H7 (cell line): ENCODE measurements at places on chromosomes 6 and 20. TPM values are rescaled to one million over a fixed set of nuclear protein-coding genes. Genes with fewer than 3 reads are reported as not detected.

DNA sequence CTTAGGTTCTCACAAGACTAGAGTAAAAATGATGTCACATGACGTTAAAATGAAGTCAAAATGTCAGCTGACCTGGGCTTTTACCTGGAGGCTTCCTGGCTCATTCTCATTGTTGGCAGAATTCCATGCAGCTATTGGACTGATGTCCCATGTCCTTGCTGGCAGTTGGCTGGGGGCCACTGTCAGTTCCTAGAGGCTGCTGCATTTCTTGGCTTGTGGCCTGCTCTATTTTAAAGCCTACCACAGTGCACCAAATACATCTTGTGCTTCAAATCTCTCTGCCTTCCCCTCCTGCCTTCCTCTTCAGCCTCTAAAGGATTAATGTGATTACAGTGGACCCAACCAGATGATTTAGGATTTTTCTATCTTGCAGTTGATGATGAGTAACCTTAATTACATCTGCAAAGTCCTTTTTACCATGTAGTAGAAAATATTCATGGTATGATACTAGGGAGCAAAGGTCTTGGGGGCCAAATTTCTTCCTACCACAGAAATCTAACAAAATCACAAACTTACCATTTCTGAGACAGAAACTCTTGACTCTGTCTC is 81.9 kb downstream of the FIG4 start:
- DNase-seq, result no peak

DNA sequence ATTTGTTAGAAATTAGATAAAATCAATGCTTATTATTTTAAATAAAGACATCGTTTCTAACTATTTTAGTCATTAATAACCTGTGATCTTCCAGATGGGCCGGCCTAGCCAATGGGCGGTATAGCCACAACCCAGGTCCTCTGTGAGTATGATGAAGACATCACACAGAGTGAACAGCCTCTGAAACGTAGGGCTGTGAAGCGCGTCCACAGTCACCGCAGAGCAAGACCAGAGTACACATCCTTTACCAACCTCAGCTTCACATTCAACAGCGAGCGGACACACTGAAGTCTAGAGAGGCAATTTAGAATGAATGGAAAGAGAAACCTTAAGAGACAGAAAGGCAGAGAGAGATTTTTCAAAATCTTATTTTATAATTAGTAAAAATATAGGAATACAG is 125.0 kb upstream of the RPS6KA2 start:
- DNase-seq, result no peak

PKHD1 gene
- 0.14 and 0.15 TPM in 2 replicates for total RNA-seq

DNA sequence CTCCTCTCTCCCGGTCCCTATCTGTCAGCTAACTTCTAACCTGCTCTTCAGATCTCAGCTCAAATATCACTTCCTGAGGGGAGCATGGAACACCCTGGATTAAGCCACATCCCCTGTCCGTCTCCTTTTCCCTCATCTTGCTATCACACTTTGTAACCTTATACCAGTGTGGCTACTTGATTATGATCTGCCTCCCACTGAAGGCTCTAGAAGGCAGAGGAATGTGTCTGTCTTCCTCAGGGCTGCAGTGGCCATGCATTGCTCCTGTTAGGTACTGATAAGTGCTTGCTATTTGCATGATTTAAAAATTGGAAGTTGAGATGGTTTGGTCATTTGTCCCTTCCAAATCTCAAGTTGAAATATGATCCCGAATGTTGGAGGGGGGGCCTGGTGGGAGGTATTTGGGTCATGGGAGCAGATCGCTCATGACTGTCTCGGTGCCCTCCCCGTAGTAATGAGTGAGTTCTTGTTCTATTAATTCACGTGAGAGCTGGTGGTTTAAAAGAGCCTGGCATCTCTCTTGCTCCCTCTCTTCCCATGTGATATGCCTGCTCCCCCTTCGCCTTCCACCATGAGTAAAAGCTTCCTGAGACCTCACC is 71.4 kb downstream of the PLCB4 start:
- DNase-seq, result no peak

HUS1B gene
- 0.22 and 1.1 TPM in 2 replicates for total RNA-seq

DNA sequence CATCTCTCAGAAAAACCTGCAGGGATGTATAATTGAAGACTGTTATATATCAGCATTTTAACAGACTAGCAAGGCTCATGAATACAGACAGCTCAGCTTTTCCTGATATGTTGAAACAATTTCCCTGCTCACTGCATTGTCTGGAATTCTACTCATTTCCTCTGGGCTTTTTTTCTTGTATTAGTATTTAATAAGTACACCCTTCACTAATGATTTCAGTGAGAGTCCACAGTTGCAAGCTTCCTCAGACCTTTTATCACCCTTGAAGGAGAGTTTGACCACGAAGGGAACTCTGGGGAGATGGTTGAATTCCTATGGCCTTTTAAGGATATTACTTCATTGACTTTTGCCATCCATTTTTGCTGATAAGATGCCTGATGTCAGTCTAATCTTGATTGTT is 248.7 kb downstream of the ADGB start:
- DNase-seq, result no peak

GRCh38 chr6:25369433-25370177 is 90.4 kb downstream of the CARMIL1 start:
- DNase-seq, result no peak

ILRUN gene
- 42.2 and 50.4 TPM in 2 replicates for total RNA-seq

GRCh38 chr6:62129127-62129526 is 156.9 kb downstream of the KHDRBS2 start:
- no peak for DNase-seq

SRMS gene
- 0.21 and 0.33 TPM in 2 replicates for total RNA-seq

DNA sequence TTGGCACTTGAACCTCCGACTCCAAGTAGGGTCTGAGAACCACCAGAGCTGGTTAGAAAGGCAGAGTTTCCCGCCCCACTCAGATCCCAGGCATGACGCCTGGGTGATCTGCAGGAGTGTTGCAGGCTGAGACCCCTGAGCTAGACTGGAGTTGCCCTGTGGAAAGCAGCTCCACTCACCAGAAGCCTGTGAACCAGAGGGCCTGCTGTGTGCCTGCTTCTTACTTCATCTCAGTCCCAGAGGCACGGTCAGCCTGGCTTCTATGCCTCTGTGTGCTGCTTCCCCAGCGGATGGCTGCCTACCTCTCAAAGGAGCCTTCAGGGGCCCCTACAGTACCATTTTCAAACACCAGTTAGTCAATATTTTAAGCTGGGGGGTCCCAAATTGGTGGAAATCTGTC is 15.6 kb upstream of the CCN6 start:
- DNase-seq, result no peak

- no peak for DNase-seq
Observed at GRCh38 chr6:129677620-129678325, 32.2 kb downstream of the ARHGAP18 start.

- no peak for DNase-seq
Observed at GRCh38 chr6:159092631-159093030, 47.8 kb upstream of the TAGAP start.

EDN3 gene
- total RNA-seq, result not detected in 2 replicates

DNA sequence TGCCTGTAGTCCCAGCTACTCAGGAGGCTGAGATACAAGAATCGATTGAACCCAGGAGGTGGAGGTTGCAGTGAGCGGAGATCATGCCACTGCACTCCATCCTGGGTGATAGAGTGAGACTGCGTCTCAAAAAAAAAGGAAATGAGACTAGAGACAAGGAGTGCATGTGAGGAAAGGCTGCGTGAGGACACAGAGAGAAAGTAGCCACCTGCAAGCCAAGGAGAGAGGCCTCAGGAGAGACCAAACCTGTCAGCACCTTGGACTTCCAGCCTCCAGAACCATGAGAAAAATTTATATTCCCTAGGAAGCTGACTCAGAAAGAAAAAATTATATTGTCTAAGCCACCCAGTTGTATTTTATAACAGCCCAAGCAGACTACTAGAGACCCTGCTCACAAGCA is 7.4 kb upstream of the BEND3 start:
- DNase-seq, result no peak

DNA sequence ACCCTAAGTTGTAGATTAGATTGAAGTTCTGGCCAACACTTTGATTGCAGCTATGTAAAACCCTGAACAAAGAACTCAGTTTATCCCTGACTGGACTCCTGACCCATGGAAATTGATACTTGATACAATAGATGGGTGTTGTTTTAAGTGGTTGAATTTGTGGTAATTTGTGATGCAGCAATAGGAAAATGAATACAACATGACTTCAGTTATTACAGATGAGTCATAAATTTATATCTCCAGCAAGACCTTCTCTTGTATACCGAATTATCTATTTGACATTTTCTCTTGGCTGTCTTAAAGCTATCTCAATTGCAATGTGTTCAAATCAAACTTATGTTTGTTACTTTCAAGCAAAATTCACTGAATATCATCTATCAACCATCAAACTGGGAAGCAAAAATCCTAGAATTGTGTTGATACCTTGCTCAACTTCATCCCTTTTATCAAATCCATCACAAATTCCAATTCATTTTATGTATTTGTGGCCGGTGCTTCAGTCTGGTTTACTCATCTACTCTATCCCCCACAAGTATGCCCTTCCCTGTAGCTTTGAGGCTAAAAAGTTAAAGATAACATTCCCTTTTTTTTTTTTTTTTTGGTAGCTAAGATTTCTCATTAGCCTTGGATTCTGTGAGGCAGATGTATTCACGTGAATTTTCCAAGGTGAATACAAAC is 129.4 kb upstream of the CENPW start:
- DNase-seq, result no peak

SLC4A11 gene
- total RNA-seq, result 3.1 and 4.9 TPM in 2 replicates

OR2H2 gene
- total RNA-seq, result not detected in 2 replicates

- DNase-seq, result no peak
Observed at GRCh38 chr6:137816133-137816579, 50.9 kb upstream of the TNFAIP3 start.

DNA sequence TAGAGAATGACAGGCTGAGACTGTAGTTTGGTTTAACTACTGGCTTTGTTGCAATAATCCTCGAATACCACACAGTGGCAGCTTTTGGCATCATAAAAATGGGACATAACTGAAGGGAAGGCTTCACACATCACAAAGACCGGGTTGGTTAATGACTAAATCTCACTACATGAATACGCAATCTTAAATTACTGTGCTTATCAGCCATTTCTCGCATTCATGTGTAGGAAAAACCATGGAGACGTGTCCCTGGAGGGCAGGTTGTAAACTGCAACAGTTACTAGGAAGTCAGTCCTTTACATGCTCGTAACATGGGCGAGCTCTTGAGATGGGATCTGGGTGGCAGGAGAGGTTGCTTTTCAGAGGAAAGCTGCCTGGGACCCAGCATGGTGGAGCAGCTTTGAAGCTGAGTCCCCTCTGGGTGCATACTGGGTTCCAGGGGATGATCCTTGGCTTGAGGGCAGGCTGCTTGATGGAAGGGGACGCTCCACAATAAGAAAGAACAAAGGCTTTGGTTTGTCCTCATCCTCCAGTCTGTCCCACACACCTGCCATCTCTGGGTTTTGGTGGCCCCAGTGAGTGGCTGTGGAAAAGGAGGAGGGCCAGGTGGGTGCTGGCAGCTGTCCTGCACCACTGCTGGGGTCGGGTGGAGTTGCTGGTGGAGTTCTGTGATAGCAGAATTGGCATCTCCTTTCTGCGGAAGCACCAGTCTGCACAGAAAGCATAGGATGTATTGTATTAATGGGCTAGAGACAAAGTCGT is 2.1 kb downstream of the RPS21 start:
- no peak for DNase-seq

DNA sequence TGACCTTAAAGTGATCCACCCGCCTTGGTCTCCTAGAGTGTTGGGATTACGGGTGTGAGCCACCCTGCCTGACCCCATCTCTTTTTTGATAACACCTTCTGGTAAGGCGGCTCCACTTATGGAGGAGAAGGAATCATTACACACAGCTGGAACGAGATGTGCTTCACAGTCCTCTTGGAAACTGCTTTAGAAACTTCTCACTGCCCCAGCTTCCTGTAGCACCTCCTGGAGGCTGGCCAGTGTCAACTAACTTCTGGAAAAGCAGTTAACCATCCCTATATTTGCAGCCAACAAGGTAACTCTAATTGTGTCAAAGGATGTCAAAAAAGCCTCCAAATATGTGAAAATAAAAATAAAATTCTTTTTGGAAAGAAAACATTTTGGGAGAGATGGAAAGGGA is 48.8 kb upstream of the BCLAF1 start:
- DNase-seq, result peak; percentile 24

DNA sequence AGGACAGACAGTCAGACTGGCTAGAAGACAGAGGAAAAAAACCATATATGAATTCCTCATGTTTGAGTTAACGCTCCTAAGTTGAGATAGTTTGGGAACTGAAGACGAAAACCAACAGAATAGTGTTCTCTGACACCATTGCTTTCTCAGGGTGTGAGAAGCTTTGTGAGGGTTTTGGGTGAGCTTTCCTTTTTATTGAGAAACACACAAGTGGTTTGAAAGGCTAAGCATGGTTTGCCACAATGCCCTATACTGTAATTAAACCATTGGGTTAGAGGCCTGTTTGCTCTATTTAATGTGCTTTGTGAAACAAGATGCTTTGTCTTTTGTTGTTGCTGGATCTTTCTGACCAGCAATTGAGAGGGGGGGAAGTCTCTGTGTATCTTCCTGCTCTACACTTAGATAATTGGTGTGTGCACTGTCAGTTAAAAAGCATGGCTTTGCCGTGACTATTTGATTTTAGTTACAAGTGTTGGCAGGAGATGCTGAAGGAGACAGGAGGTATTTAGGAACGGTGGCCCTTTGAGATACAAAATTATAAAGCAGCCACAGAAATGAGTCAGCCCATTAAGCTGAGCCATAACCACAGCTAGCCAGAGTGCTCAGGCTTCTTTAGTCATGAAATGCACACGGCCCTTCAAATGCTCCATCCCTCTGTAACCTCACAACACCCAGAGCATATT is 273.0 kb upstream of the PREP start:
- peak; percentile 14 for DNase-seq
